Thoracic aorta (tissue), 2 donors: ENCODE measurements at places on chromosomes 3 and 15. TPM values are rescaled to one million over a fixed set of nuclear protein-coding genes. Genes with fewer than 3 reads are reported as not detected.

GRCh38 chr15:101539492-101539891 is 50.0 kb upstream of the PCSK6 start:
- DNase-seq, result no peak

GRCh38 chr3:117671722-117672318 is 962.2 kb downstream of the TUSC7 start:
- DNase-seq, result no peak

- DNase-seq, result no peak
Observed at GRCh38 chr3:106945435-106945834, 431.8 kb upstream of the CCDC54 start.

GRCh38 chr3:137121704-137122314 is 164.0 kb downstream of the IL20RB start:
- no peak for DNase-seq

DNA sequence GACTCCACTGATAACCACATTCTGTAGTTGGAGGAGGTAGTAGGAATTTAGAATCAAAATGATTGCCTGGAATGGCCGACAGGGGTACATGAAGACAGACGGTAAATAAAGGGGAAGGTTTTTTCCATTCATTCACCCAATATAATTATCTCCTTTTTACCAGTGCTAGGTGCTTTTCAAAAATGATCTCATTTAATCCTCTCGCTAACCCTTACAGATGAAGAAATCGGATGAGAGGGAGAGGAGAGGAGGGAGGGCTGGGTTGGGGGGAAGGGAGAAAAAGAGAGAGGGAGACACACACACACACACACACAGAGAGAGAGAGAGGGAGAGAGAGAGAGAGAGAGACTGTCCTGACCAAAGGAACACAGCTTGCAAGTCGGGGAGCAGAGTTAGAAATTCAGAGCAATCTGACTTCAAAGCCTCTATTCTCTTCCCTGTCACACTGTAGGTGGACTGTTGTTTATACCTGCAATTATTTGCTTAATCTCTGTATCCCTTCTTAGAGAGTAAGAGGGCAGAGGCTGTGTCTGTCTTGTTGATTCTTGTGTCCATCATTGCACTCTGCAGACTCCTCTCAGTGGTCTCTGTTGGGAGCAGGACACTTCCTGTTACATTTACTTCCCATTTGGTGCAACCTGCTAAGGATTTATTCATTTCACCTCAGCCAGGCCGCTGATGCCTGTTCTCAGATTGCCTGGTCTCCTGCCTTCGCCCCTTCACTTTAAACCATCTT is 18.7 kb upstream of the PAQR9 start:
- no peak for DNase-seq

DNA sequence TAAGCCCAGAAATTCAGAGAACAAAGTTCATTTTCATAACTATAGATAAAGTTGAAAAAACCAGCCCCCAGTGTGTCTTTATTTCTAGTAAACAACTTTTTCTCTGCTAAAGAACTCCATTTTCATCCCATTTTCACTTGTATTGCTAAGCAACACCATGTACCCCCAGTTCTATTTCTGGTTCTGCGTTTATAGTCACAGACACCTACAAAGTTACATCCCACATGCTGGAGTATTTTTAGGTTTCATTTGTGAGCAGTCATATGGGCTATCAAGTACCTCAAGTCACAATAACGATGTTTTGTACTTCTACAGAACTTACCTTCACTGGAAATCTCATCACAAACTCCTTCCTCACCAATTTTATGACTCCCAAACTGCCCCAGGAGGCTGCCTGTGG is 236.5 kb downstream of the RSL24D1 start:
- DNase-seq, result no peak

SCN5A gene
- 5.4 TPM for total RNA-seq

ARGFX gene
- not detected for total RNA-seq

CHD2 gene
- 148 TPM for total RNA-seq
